ENCODE measurements at places on chromosomes 5 and 9. TPM values are rescaled to one million over a fixed set of nuclear protein-coding genes. Genes with fewer than 3 reads are reported as not detected.
A peak's percentile ranks its signal among the peaks of the same experiment; 100 is the strongest.

The C5 gene
- total RNA-seq, result 1.6 TPM

The TMEM167A gene
- total RNA-seq, result 69.4 TPM

The SPINK6 gene
- total RNA-seq, result not detected

The SLCO6A1 gene
- total RNA-seq, result not detected

The ROR2 gene
- not detected for total RNA-seq

The TICAM2 gene
- total RNA-seq, result 3.5 TPM

The LRRC19 gene
- not detected for total RNA-seq

The TAF1L gene
- total RNA-seq, result not detected

The HRCT1 gene
- total RNA-seq, result 5.2 TPM

The FUT7 gene
- total RNA-seq, result not detected

DNA sequence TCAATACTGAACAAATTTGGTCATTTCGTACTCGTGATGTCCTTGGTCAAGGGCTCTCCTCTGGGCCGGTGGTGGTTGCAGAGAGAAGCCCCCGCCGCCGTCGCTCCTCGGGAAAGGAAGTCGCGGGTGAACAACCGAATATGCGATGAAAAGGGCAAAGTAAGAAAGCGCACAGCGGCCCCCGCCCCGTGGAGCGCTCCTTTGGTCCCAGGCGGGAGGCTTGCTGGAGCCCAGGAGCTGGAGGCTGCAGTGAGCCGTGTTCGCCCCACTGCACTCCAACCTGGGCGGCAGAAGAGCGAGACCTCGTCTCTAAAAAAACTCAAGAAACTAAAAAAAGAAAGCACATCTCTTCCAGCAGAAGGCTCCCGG is 108.4 kb upstream of the LARP1 start:
- no peak for DNase-seq
- H3K27ac ChIP-seq, result no peak overlapping the region
- H3K36me3 ChIP-seq, result no peaks in the 10 kb centered on the region
- peaks cover 6% of the 10 kb centered on the region for H3K4me1 ChIP-seq
- no peaks in the 10 kb centered on the region for H3K27me3 ChIP-seq
- no peak overlapping the region for H3K4me3 ChIP-seq

DNA sequence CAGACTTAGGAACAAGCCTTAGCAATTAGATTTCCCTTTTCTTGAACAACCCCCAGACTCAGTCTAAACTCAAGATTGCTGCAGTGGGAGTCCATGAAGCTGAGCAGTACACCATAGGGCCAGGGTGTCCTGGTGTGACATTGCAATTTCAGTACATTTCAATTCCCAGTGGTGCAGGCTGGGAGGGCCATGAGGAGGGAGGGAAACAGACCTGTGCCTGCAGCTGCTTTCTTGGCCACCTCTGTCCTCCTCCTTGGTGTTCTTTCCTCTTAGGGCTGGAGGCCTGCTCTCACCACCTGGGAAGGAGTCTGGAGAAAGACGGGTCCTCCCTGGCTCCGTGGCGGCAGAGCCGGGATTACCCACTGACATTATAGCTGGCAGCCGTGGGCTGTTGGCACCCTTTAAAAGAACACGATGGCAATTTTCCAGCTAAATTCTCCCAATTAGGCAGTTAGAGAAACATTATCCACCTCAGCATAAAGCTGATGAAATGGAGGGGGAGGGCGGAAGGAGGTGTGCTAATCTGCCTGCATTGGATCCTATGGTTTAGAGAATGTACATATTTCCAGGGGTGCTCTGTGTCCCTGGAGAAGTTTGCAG is 186.4 kb downstream of the SLIT3 start:
- no peaks in the 10 kb centered on the region for H3K4me1 ChIP-seq
- H3K36me3 ChIP-seq, result no peaks in the 10 kb centered on the region
- no peak for DNase-seq
- no peak overlapping the region for H3K27ac ChIP-seq
- no peaks in the 10 kb centered on the region for H3K27me3 ChIP-seq

GRCh38 chr9:120299785-120300184 is 280.2 kb downstream of the CDK5RAP2 start:
- DNase-seq, result no peak
- no peaks in the 10 kb centered on the region for H3K4me1 ChIP-seq
- H3K36me3 ChIP-seq, result no peaks in the 10 kb centered on the region
- H3K27me3 ChIP-seq, result no peaks in the 10 kb centered on the region
- H3K4me3 ChIP-seq, result no peak overlapping the region
- no peak overlapping the region for H3K27ac ChIP-seq

GRCh38 chr5:90386099-90386710 is 23.4 kb downstream of the CETN3 start:
- H3K27ac ChIP-seq, result no peak overlapping the region
- no peaks in the 10 kb centered on the region for H3K27me3 ChIP-seq
- H3K4me3 ChIP-seq, result no peak overlapping the region
- peak; percentile 36 for DNase-seq

GRCh38 chr5:100731768-100732167 is 171.3 kb downstream of the ST8SIA4 start:
- no peaks in the 10 kb centered on the region for H3K36me3 ChIP-seq
- no peak overlapping the region for H3K27ac ChIP-seq
- no peak for DNase-seq
- H3K4me1 ChIP-seq, result no peaks in the 10 kb centered on the region
- no peak overlapping the region for H3K4me3 ChIP-seq

- no peak overlapping the region for H3K27ac ChIP-seq
- no peaks in the 10 kb centered on the region for H3K27me3 ChIP-seq
- no peak for DNase-seq
- H3K4me3 ChIP-seq, result no peak overlapping the region
- H3K4me1 ChIP-seq, result no peaks in the 10 kb centered on the region
Measured at GRCh38 chr5:24264547-24264946, 380.2 kb downstream of the CDH10 start.

GRCh38 chr5:149675610-149676201 is 54.4 kb upstream of the PPARGC1B start:
- no peak overlapping the region for H3K27ac ChIP-seq
- H3K4me3 ChIP-seq, result no peak overlapping the region
- H3K4me1 ChIP-seq, result no peaks in the 10 kb centered on the region
- DNase-seq, result peak; percentile 47
- peaks cover 23% of the 10 kb centered on the region for H3K27me3 ChIP-seq

GRCh38 chr5:8839361-8840055 is 706.4 kb downstream of the SEMA5A start:
- no peak for DNase-seq
- no peaks in the 10 kb centered on the region for H3K36me3 ChIP-seq
- H3K4me1 ChIP-seq, result no peaks in the 10 kb centered on the region
- no peaks in the 10 kb centered on the region for H3K27me3 ChIP-seq

- no peaks in the 10 kb centered on the region for H3K4me1 ChIP-seq
- no peak overlapping the region for H3K27ac ChIP-seq
- no peak overlapping the region for H3K4me3 ChIP-seq
- H3K36me3 ChIP-seq, result peaks cover 8% of the 10 kb centered on the region
- H3K27me3 ChIP-seq, result no peaks in the 10 kb centered on the region
- DNase-seq, result no peak
Measured at GRCh38 chr5:87369431-87369830, 43.3 kb downstream of the CCNH start.

DNA sequence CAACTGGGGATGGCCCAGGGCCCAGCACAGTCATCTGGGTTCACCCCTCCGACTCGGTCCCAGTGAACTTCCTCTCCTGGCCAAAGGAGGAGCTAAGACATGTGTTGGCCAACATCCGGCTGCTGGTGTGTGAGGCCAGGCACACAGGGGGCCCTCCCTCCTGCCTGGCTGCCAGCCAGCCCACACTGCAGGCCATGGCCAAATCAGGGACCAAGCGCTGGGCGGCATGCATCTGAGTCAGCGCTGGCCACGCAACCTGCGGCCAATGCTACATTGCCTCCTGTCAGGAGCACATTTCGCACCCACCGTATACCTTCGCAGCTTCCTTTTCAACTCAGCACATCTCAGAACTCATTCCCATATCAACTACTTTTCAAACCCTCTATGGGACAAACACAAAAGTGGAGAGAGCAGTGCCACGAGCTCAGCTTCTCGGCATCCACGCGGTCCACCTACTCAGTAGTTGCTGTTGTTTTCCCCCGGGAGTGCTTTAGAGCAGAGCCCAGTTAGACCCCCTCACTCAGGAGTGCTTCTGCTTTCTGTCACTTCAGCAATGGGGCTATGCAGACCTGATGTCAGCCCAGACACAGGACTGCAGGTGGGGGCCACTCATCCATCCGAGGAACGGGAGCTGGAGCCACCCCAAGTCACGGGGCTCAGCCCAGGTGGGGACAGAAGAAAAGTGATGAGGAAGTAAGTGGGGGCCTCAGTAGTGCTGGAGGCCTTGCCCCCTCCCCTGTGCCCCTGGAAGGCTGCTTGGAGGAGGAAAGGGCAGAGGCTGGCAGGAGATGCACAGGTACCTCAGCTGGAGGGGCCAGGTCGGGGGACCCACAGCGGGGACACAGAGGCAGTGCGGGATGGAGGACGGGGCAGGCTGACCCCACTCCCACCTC is 13.9 kb downstream of the NINJ1 start:
- H3K27ac ChIP-seq, result no peak overlapping the region
- H3K36me3 ChIP-seq, result no peaks in the 10 kb centered on the region
- H3K4me1 ChIP-seq, result peaks cover 10% of the 10 kb centered on the region
- peak; percentile 80 for DNase-seq
- H3K4me3 ChIP-seq, result no peak overlapping the region

- H3K27me3 ChIP-seq, result no peaks in the 10 kb centered on the region
- no peak overlapping the region for H3K27ac ChIP-seq
- H3K4me3 ChIP-seq, result no peak overlapping the region
- H3K36me3 ChIP-seq, result no peaks in the 10 kb centered on the region
Measured at GRCh38 chr9:30293231-30293630, 2091.2 kb upstream of the ACO1 start.

- DNase-seq, result no peak
- H3K4me1 ChIP-seq, result no peaks in the 10 kb centered on the region
- no peaks in the 10 kb centered on the region for H3K27me3 ChIP-seq
- no peak overlapping the region for H3K4me3 ChIP-seq
Measured at GRCh38 chr5:115944501-115944900, 17.8 kb upstream of the LVRN start.

DNA sequence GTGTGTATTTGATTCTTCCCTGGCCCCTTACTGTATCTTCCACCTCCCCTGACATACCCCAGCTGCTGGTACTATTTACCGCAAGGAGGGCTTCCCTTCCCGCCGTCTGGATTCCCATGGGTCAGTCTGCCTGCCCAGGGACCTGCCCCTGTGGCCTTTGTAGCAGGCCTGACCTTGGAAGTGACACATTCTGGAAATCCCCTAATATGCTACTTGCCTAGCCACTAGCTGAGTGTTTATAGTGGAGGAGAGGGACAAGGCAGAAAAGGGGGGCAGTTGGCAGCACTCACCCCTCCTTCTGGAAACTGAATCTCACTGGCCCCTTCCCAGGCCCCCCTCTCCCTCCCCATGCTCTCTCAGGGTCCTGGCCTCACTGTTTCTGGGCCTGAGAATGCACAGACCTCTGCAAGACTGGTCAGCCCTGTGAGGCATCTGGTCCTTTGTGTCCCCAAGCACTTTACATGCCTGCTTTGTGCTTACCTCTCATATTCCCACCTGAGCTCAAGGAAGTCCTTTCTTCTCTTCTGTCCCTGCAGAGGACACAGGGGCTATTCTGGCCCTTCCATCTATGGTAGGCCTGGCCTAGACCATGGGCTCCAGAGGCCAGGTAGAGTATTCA is 8.2 kb upstream of the CCL21 start:
- H3K4me1 ChIP-seq, result no peaks in the 10 kb centered on the region
- H3K36me3 ChIP-seq, result no peaks in the 10 kb centered on the region
- no peak for DNase-seq
- H3K4me3 ChIP-seq, result no peak overlapping the region

GRCh38 chr5:40518485-40518917 is 161.2 kb upstream of the PTGER4 start:
- no peak overlapping the region for H3K27ac ChIP-seq
- no peaks in the 10 kb centered on the region for H3K36me3 ChIP-seq
- H3K4me3 ChIP-seq, result no peak overlapping the region
- no peak for DNase-seq
- H3K27me3 ChIP-seq, result peaks cover 35% of the 10 kb centered on the region

DNA sequence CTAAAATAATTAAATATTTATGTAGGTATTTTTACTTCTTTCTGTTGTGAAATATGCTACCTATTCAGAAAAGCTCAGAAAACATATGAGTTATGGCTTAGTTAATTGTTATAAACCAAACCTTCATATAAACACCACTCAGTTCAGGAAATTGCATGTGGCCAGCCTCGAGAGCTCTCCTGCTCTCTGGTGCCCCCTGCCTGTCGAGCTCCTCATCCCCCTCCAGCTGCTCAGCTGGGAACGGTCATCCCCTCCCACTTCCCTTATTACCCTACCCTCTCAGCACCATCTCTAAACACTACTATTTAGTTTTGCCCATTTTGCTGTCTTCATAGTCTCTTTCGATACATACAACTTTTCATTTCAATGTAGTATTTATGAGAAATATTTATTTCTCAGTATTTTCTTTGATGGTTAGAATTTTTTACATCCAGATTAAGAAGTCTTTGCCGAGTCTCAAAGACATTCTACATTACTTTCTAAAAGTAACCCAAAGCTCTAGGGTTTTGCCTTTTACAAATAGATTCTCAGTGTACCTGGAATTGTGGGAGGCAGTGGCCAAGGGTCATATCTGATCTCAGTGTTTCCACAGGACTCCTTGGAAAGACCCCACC is 51.2 kb upstream of the SEMA4D start:
- no peaks in the 10 kb centered on the region for H3K4me1 ChIP-seq
- peak; percentile 74 for DNase-seq
- H3K27me3 ChIP-seq, result no peaks in the 10 kb centered on the region
- H3K27ac ChIP-seq, result no peak overlapping the region
- no peak overlapping the region for H3K4me3 ChIP-seq

- H3K4me1 ChIP-seq, result peaks cover 20% of the 10 kb centered on the region
- no peaks in the 10 kb centered on the region for H3K36me3 ChIP-seq
- no peak overlapping the region for H3K27ac ChIP-seq
- H3K4me3 ChIP-seq, result no peak overlapping the region
Measured at GRCh38 chr5:10460252-10460906, 18.7 kb downstream of the ROPN1L start.

- no peak for DNase-seq
- no peaks in the 10 kb centered on the region for H3K27me3 ChIP-seq
- H3K27ac ChIP-seq, result no peak overlapping the region
- no peak overlapping the region for H3K4me3 ChIP-seq
- H3K4me1 ChIP-seq, result peaks cover 22% of the 10 kb centered on the region
Measured at GRCh38 chr5:139636207-139636792, 11.8 kb upstream of the CXXC5 start.

DNA sequence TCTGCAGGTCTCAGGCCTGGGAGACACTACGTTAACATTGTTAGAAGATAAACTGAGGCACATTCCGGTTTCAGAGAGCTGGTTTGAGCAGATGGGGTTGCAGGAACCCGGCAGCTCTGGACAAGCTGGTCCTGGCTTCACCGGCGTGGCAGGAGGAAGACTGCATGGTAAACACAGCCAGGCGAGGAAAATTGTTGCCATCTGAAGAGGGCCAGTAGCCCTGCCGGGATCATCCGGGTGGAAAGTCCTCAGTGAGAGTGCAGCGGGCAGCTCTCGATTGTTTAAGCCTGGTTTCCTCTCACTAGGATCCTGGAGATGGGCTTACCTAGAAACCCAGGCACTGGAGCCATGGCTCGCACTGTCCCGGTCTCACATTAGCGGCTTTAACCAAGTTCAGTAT is 226.9 kb downstream of the IRX2 start:
- no peak for DNase-seq
- H3K4me1 ChIP-seq, result no peaks in the 10 kb centered on the region
- H3K27me3 ChIP-seq, result no peaks in the 10 kb centered on the region
- no peak overlapping the region for H3K4me3 ChIP-seq
- H3K27ac ChIP-seq, result no peak overlapping the region
- H3K36me3 ChIP-seq, result no peaks in the 10 kb centered on the region

All from endothelial cell of umbilical vein (primary cell).